ENCODE measurements at places on chromosomes 6 and 20.

DNA sequence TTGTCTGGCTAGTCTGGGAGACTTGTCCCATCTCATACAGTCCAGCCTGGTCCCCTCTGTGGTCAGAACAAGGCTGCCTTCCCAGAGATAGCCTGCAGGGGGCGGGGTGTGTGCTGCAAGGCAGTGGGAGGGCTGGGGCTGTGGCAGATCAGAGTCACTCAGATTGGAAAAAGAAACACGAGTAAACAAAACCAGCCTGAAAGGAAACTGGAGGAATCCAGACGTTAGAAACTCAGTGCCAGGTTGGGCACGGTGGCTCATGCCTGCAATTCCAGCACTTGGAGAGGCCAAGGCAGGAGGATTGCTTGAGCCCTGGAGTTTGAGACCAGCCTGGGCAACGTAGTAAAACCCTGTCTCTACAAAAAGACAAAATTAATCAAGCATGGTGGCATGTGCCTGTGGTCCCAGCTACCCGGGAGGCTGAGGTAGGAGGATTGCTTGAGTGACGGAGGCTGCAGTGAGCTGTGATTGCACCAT, 20.2 kb downstream of the LEMD2 start:
- peak; percentile 74 for DNase-seq

- no peak for DNase-seq
Observed at GRCh38 chr6:81984599-81984998, 232.1 kb upstream of the TENT5A start.

GRCh38 chr6:23268348-23268747, 699.0 kb downstream of the HDGFL1 start:
- DNase-seq = no peak

GRCh38 chr6:48036316-48036715, 74.7 kb downstream of the PTCHD4 start:
- DNase-seq = no peak

- DNase-seq = no peak
Observed at GRCh38 chr6:6586671-6587526, 1.6 kb upstream of the LY86 start.

DNA sequence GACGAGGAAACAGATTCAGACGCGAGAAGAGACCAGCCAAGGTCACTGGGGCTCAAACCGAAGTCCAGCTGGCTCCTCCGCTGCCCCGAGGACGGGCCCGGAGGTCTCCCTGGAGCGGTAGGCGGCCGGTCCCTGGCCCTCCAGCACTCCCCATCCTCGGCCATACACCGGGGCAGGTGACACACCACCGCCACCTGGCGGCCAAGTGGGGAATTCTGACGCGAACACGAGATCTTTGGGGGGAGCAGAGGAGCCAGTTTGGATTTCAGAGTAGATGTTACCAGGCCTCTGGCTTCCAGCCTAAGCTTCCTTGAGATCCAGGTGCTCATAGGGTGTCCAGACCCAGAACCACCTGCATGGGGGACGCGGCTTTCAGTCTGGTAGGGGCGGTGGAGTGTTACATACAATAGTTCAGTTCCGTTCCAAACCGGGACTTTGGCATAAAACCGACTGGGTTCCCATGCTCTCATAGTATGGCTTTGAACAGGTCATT, 16.1 kb downstream of the BPIFB1 start:
- DNase-seq = peak; percentile 74
